ENCODE measurements at places on chromosomes 6 and 20. TPM values are rescaled to one million over a fixed set of nuclear protein-coding genes. Genes with fewer than 3 reads are reported as not detected.

Gene CCM2L
- polyA plus RNA-seq = 0.56 TPM

Gene PHACTR3
- 9.1 TPM for polyA plus RNA-seq

Gene GPR6
- not detected for polyA plus RNA-seq

Gene FNDC1
- 0.84 TPM for polyA plus RNA-seq

All from hepatocyte (in vitro differentiated cells).